D721Med (cell line): ENCODE measurements at places on chromosomes 1 and 21.

GRCh38 chr1:58695206-58695605 is 4.7 kb downstream of the MYSM1 start:
- no peak for DNase-seq

GRCh38 chr1:119159111-119159510 is 18.7 kb upstream of the WARS2 start:
- DNase-seq = no peak

GRCh38 chr1:15362096-15362736 is 47.5 kb upstream of the EFHD2 start:
- no peak for DNase-seq

GRCh38 chr1:67898033-67898726 is 64.9 kb upstream of the GNG12 start:
- no peak for DNase-seq

DNA sequence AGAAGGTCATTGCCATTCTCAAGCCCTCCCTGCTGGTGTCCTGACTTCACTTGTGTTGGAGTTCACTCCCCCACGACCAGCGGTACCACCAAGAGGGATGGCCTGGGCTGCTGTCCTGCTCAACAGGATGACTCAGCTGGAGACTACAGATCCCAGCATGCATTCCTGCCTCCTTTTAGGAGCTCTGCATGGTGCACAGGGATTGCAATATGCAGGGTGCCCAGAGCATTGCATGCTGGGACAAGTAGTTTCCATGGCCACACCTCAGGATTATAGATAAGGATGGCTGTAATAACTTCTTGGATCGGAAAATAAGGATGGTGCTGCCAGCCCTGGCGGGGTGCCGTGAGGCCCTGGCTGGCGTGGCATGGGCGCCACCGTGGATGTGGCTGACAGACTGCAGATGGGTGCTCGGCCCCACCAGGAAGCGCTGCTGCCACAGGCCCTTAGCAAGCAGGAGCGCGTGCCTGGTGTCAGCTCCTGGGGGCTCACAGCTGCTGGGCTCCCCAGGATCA is 150.0 kb downstream of the CASZ1 start:
- no peak for DNase-seq

DNA sequence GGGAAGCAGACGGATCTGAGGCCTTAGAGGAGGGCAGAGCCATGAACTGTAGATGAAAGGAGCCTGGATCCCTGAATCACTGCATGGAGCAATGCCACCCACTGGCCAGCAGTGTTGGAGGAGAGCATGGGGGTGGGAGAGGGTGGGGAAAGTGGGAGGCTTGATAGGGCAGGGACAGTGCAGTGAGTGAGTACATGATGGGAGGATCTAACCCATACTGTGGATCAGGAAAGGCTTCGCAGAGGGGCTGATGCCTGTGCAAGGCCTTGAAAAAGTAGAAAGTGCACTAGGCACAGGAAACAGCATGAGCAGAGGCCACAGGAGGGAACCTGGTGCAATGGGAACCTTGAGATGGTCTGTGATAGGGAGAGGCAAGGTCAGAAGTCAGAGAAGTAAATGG is 391.9 kb downstream of the PTPRU start:
- DNase-seq = no peak

- no peak for DNase-seq
These were observed 6.9 kb downstream of the MX2 start for GRCh38 chr21:41368735-41369104.

DNA sequence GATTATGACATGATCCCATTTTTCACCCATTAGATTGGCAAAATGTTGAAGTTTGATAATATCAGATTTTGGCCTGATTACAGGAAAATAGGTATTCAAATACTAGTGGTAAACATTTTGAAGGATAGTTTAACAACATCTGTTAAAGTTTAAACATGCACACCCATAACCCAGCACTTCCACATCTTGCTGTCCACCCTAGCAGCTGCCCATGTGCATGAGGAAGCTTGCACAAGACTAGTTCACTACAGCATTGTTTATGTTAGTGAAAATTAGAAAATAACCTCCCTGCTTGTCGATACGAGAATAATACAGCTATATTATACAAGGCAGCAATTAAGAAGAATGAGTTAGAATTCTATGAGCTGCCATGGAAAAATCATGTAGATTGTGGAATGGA is 127.6 kb downstream of the C1orf21 start:
- no peak for DNase-seq

DNA sequence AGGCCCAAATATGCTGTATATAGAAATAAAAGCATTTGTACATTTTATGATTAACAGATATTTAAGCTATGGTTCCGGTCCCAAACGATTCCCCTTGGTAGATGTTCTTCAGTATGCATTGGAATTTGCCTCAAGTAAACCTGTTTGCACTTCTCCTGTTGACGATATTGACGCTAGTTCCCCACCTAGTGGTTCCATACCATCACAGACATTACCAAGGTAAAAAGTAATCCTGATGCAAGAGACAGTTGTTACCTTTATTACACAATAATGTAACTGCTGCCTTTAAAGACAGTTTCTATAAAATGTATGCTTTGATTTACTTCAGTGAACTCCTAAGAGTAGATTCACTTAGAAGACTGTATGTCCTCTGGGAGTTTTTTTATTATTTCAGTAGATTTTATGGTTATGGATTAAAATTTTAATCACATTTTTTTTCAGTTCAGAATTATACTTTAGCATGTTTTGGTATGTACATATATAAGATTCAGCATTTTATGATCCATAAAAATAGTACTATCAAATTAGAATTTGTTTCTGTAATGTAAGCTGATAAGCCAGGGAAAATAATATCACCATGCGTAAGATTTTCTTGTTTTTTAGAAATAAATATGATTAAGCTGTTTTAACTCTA is 96.5 kb downstream of the USP25 start:
- no peak for DNase-seq

DNA sequence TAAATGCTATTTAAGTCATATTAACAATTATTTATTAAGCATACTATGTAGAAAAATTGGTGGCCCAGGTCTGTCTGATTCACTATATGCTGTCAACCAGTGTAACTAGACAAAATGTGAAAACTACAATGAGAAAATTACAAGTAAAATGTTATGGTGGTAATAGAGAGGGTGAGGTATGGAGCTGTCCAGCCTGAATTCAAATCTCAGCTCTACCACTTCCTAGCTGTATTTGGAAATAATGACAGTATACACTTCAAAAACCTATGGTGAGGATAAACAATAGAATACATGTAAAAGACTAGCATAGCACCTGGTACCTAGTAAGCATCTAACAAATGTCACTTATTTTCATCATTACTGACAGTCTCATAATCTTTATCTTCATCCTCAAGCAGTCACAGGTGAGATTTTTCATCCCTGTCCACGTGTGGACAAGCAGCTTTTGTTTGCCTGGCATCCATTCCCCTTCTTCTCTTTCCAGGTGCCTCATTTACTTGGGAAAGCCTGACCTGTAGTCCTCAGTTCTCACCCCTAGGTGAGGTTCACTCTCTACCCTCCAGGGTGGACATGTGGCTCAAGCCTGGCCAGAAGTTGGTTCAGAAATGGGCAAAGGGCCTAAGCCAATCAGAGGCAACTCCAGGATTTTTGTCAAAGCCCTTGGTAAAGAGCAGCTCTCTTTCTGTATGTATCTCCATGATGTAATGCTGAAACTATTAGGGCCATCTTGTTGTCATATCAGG is 29.5 kb downstream of the EGLN1 start:
- DNase-seq = no peak

GRCh38 chr1:61090546-61091202 is 8.3 kb downstream of the NFIA start:
- DNase-seq = no peak

- DNase-seq = peak; percentile 19
These were observed 37.6 kb downstream of the DUSP10 start for GRCh38 chr1:221704306-221704705.

DNA sequence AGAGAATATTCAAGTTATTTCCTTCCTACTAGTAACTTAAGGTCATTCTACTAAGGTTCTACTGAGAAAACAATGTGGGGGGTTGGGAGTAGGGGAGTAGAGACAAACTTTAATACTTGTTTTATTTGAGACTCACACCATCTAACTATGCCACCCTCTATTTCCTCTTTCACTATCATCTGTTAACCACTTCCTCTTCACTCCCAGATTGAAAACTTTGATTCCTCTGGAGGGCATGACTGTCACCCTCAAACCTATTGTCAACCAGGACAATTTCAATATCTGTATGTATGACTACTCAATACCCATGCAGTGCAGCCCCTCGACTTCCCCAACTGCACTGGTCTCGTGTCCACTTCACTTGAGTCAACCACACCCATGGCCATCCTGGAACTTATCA is 165.6 kb upstream of the POGK start:
- no peak for DNase-seq
